Left lung (tissue), 14 donors: ENCODE measurements at places on chromosomes 16 and 17. TPM values are rescaled to one million over a fixed set of nuclear protein-coding genes. Genes with fewer than 3 reads are reported as not detected.

Gene OR1E1
- total RNA-seq: not detected

Gene HOXB7
- 2.4 TPM for total RNA-seq

Gene EFCAB13
- 10.3 TPM for total RNA-seq

Gene HCRT
- not detected for total RNA-seq

Gene CLEC3A
- total RNA-seq: not detected

Gene ELOB
- 200 TPM for total RNA-seq

Gene CCL16
- total RNA-seq: not detected

Gene ANKRD40CL
- not detected for total RNA-seq

Gene GPR142
- total RNA-seq: not detected

Gene TBC1D3
- total RNA-seq: not detected

Gene TBC1D3I
- total RNA-seq: 0.76 TPM

Gene C16orf82
- not detected for total RNA-seq
